Endodermal cell (in vitro differentiated cells): ENCODE measurements at places on chromosomes 4 and X. TPM values are rescaled to one million over a fixed set of nuclear protein-coding genes. Genes with fewer than 3 reads are reported as not detected.
A peak's percentile ranks its signal among the peaks of the same experiment; 100 is the strongest.

- H3K27ac ChIP-seq, result no peak overlapping the region
- no peak overlapping the region for H3K4me3 ChIP-seq
- no peaks in the 10 kb centered on the region for H3K27me3 ChIP-seq
- no peak for DNase-seq
- no peaks in the 10 kb centered on the region for H3K36me3 ChIP-seq
- no peaks in the 10 kb centered on the region for H3K4me1 ChIP-seq
These were observed 809.0 kb upstream of the DIAPH2 start for GRCh38 chrX:95875661-95876060.

- H3K27me3 ChIP-seq, result no peaks in the 10 kb centered on the region
- no peak for DNase-seq
- H3K4me1 ChIP-seq, result no peaks in the 10 kb centered on the region
- H3K4me3 ChIP-seq, result no peak overlapping the region
- no peaks in the 10 kb centered on the region for H3K36me3 ChIP-seq
- no peak overlapping the region for H3K27ac ChIP-seq
These were observed 86.9 kb downstream of the RELL1 start for GRCh38 chr4:37599092-37599790.

TRIM75 gene
- total RNA-seq, result not detected in 3 replicates

DNA sequence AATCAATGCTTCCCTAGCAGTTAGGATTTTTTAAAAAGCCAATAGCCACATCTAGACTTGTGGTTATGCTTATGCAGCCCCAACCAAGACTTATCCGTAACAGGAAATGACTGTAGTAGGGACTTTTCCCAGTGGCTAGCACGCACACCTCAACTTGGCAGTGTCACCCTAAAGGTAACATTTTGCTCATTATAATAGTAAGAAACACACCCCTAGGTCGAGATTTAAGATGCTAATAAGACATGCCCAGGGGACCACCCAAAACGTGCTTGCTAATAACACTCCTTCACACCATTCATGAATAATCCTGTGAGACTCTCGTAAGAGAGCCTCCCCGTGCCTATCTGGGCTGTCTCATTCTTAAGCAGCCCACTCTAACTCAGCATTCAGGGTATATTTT is 195.3 kb downstream of the CHIC1 start:
- H3K4me3 ChIP-seq, result no peak overlapping the region
- H3K27ac ChIP-seq, result no peak overlapping the region
- DNase-seq, result no peak
- no peaks in the 10 kb centered on the region for H3K27me3 ChIP-seq
- no peaks in the 10 kb centered on the region for H3K4me1 ChIP-seq
- no peaks in the 10 kb centered on the region for H3K36me3 ChIP-seq

DNA sequence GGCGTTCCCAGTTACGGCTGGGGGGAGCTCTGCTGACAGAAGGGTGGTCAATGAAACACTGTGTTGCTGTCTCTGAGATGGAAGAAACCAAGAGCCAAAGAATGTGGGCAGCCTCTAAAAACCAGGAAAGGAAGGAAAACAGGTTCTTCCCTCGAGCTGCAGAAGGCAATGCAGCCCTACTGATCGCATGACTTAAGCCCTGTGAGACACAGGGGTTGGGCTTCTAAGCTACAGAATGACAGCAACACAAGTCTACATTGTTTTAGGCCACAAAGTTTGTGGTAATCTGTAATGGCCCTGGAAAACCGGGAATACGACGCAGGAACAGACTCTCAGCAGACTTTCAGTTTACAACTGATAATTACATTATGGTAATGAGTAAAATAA is 38.2 kb upstream of the MTNR1A start:
- H3K4me3 ChIP-seq, result no peak overlapping the region
- no peak overlapping the region for H3K27ac ChIP-seq
- no peaks in the 10 kb centered on the region for H3K4me1 ChIP-seq
- no peaks in the 10 kb centered on the region for H3K27me3 ChIP-seq
- DNase-seq, result no peak

NDST4 gene
- 0.09 to 0.34 TPM in 2 of 3 replicates, not detected in the other for total RNA-seq

GRCh38 chrX:101057093-101057714 is 5.3 kb upstream of the TRMT2B start:
- no peak for DNase-seq
- no peaks in the 10 kb centered on the region for H3K27me3 ChIP-seq
- H3K36me3 ChIP-seq, result no peaks in the 10 kb centered on the region
- no peaks in the 10 kb centered on the region for H3K4me1 ChIP-seq
- H3K27ac ChIP-seq, result no peak overlapping the region

GRCh38 chr4:70559924-70560323 is 32.1 kb upstream of the AMBN start:
- H3K36me3 ChIP-seq, result no peaks in the 10 kb centered on the region
- H3K27ac ChIP-seq, result no peak overlapping the region
- H3K27me3 ChIP-seq, result no peaks in the 10 kb centered on the region

JADE3 gene
- total RNA-seq, result 23.3 to 33.1 TPM (median 26.4 TPM) in 3 replicates

SLC10A6 gene
- total RNA-seq, result 0.31 TPM in 1 of 3 replicates, not detected in the others

FAM193A gene
- 29.4 to 35.0 TPM (median 32.1 TPM) in 3 replicates for total RNA-seq

GSX2 gene
- total RNA-seq, result not detected in 2 replicates

DNA sequence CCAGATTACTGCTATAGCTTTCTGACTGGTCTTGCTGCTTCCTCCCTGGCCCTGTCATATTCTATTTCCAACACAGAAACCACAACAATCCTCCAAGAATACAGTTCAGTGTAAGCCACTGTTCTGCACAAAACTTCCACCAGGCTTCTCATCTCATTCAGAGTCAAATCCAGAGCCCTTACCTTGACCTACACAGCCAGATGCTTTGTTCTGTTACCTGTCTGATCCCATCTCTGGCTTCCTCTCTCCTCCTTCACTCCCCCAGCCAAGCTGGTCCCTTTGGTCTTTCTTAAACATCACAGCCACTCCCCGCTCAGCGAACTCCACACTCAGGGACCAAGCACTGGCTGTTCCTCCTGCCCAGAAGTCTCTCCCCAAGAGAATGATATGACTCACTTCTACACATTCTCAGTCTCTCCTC is 84.8 kb upstream of the BMP2K start:
- H3K27ac ChIP-seq, result no peak overlapping the region
- no peaks in the 10 kb centered on the region for H3K4me1 ChIP-seq
- no peaks in the 10 kb centered on the region for H3K36me3 ChIP-seq
- no peaks in the 10 kb centered on the region for H3K27me3 ChIP-seq
- no peak overlapping the region for H3K4me3 ChIP-seq

ZAR1 gene
- not detected in 3 replicates for total RNA-seq

DRP2 gene
- total RNA-seq, result 0.15 and 0.20 TPM in 2 replicates

EIF2S3 gene
- total RNA-seq, result 194 to 229 TPM (median 209 TPM) in 3 replicates

DNA sequence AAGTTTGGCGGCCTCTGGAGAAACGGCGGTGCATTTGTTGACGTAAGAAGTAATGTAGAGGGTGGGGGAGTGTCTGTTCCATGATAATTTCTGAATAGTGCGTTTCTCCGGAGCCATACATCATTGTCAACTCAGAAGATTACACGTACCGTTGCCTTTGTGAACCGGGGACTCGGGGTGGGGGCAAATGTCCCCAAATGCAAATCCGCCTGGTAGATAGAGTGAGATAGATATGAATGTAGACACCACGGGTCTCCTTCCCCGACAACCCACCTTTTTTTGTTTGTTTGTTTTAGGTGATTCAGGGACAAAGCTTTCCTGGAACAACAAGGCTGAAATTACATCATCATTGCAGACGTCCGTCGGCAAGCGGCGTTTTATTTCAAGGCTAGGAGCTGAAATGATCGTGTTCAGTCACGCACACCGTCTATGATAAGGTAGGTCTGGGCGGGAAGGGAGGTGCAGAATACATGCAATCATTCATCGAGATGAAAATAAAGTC is 96.0 kb upstream of the PPP2R3B start:
- no peaks in the 10 kb centered on the region for H3K4me1 ChIP-seq
- no peak for DNase-seq
- H3K36me3 ChIP-seq, result no peaks in the 10 kb centered on the region
- H3K4me3 ChIP-seq, result no peak overlapping the region
- no peak overlapping the region for H3K27ac ChIP-seq

MED28 gene
- 91.3 and 94.5 TPM in 2 replicates for total RNA-seq

DNA sequence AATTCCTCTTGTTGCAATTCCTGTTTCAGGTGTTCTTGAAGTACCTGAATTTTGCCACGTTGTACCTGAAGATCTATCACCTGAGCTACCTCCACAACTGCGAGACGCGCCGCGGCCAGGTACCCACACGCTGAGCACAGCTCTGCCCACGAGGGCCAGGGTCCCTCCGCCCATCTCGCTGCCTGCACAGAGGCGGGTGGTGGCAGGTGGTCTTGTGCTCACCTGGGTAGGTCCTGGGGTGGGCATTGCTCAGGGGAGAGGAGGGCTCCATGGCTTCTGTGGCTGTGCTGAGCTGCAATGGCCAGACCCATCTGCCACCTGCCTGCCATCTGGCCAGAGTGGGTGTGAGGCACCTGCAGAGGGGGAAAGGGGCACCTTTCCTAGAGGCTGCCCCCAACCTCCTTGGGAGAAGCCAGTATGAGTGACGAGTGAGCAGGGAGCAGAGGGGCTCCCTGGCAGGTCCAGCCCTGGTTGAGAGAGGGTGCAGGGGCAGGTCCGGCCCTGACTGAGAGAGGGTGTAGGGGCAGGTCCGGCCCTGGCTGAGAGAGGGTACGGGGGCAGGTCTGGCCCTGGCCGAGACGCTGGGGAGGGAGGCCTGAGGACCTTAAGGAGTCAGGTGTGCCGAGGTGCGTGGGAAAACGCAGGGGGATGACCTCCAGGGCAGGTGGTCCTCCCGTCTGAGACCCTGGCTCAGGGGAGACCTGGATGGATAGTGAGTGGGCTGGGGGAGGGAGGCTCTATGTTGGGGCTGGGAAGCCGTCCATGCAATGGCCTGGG is 10.7 kb downstream of the PDE6B start:
- H3K36me3 ChIP-seq, result no peaks in the 10 kb centered on the region
- DNase-seq, result peak; percentile 30
- H3K27me3 ChIP-seq, result no peaks in the 10 kb centered on the region

GRCh38 chr4:143046906-143047305 is 137.8 kb upstream of the USP38 start:
- no peaks in the 10 kb centered on the region for H3K27me3 ChIP-seq
- no peak overlapping the region for H3K27ac ChIP-seq
- no peak overlapping the region for H3K4me3 ChIP-seq
- H3K4me1 ChIP-seq, result no peaks in the 10 kb centered on the region

- DNase-seq, result peak; percentile 92
- H3K27me3 ChIP-seq, result peaks cover 38% of the 10 kb centered on the region
- no peaks in the 10 kb centered on the region for H3K36me3 ChIP-seq
- H3K27ac ChIP-seq, result no peak within 1 kb of the TSS
- peak within 1 kb of the TSS; percentile 87 for H3K4me3 ChIP-seq
These were observed at the start of gene ARHGAP10 for GRCh38 chr4:147731580-147732517. Gene ARHGAP10 (plus strand): TSS chr4:147732088. CDS start chr4:147732302, 214 bp downstream.

DNA sequence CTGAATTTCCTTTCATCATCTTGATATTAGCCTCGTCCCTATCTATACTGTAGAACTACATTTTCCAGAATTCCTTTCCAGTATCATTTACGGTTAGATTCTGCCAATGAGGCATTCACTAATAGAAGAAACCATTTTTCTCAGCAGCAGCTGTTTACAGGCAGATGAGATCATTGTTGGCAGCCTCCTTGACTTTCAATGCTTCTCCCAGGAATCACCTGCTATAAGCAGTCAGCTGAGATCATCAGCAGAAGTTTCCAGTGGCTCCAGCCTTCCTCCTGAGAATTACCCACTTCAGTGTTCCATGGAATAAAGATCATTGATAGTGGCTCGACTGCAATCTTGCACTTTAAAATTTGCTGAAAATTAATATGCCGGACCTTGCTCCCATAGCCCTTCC is 157.3 kb upstream of the TET2 start:
- H3K4me1 ChIP-seq, result no peaks in the 10 kb centered on the region
- H3K27ac ChIP-seq, result no peak overlapping the region
- H3K27me3 ChIP-seq, result peaks cover 54% of the 10 kb centered on the region
- no peaks in the 10 kb centered on the region for H3K36me3 ChIP-seq
- DNase-seq, result no peak
- H3K4me3 ChIP-seq, result no peak overlapping the region

GRCh38 chr4:7767526-7767925 is 172.1 kb downstream of the AFAP1 start:
- H3K27me3 ChIP-seq, result no peaks in the 10 kb centered on the region
- H3K27ac ChIP-seq, result no peak overlapping the region
- no peaks in the 10 kb centered on the region for H3K4me1 ChIP-seq
- DNase-seq, result no peak
- peaks cover 42% of the 10 kb centered on the region for H3K36me3 ChIP-seq

SH3D19 gene
- 50.8 and 55.6 TPM in 2 replicates for total RNA-seq

DNA sequence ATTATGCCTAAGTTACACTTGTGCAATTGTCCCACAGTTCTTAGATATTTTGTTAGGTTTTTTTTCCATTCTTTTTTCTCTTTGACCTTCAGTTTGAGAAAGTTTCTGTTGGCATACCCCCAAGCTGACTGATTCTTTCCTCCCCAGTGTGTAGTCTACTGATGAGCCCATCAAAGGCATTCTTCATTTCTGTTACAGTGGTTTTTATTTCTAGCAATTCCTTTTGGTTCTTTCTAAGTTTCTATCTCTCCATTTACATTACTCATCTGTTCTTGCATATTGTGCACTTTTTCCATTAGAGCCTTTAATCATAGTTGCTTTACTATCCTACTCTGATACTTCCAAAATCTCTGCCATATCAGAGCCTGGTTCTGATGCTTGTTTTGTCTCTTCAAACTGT is 31.9 kb downstream of the CASP6 start:
- DNase-seq, result no peak
- H3K4me1 ChIP-seq, result no peaks in the 10 kb centered on the region
- H3K27ac ChIP-seq, result no peak overlapping the region
- no peaks in the 10 kb centered on the region for H3K27me3 ChIP-seq
- no peak overlapping the region for H3K4me3 ChIP-seq

DNA sequence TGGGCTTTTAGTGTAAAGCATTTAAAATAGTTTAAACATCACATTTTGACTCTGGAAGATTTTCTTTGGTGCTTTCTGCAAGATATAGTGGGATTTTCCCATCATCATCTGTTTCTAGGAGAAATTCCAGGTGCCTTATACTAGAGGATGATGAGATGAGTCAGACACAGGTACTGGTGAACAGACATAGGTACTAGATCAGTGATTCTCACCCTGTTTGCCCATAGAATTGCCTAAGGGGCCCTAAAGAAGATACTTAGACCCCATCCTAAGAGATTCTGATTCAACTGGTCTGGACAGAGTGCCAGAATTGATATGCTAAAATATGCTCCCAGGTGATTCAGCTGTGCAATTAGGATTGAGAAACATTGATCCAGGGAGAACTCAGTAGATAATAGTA is 9.7 kb downstream of the TSPAN7 start:
- no peak overlapping the region for H3K4me3 ChIP-seq
- H3K4me1 ChIP-seq, result no peaks in the 10 kb centered on the region

DNA sequence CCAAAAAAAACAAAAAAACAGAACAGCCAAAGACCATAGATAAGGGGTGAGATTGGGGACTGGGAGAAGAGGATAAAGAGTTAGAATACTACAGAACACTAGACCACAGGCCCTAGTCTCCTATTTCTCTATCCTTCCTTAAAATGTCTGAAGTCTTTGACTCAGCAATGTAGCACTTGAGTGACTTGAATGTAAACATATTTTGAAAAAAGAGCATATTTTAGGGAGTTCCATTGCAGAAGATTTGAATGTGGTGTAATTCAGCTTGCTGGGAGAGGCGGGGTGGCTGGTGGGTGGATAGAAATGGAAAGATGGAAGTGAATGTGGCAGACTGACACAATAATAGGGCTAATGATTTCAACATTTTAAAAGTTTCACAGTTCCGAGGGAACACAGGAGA is 144.9 kb downstream of the CHIC2 start:
- peak overlapping the region; percentile 10 for H3K4me3 ChIP-seq
- H3K4me1 ChIP-seq, result peaks cover 9% of the 10 kb centered on the region
- no peaks in the 10 kb centered on the region for H3K27me3 ChIP-seq

RPL10 gene
- 2,129 to 2,853 TPM (median 2,142 TPM) in 3 replicates for total RNA-seq
